ENCODE measurements at places on chromosomes 2 and 18. TPM values are rescaled to one million over a fixed set of nuclear protein-coding genes. Genes with fewer than 3 reads are reported as not detected.

DNA sequence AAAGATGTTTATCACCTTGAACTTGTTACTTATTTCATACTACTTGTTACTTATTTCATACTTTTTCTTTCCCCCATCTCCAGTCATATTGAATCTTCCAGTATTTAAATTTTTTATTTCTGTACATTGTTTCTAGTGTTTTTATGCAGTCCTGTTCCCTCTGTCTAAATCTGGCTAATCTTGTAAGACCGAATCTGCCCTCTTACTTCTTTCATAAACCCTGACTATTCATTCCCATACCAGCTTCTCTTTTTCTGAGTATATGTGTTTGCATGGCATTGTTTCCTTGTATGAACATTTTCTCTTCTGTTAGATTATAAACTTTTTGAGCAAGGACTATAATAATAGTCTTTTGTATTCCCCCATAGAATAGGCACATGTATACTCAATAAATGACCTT lies 131.7 kb downstream of the TAF4B start:
- H3K4me1 ChIP-seq: no peaks in the 10 kb centered on the region
- H3K27me3 ChIP-seq: no peaks in the 10 kb centered on the region
- no peak for DNase-seq

DNA sequence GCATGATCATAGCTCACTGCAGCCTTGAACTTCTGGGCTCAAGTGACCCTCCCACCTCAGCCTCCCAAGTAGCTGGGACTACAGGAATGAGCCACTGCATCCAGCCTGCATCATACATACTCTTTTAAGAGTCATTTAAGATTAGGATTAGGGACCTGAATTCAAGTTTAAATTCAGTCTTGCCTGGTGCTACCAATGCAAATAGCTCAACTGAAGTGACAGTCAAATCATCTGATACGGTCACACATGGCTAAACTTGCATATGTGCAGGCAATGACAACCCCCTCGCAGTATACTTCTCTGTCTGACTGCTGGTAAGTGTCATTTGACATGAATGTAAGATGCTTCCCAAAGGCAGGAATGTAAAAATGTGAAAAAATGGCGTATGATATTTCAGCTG lies 31.8 kb upstream of the TMEM131 start:
- no peaks in the 10 kb centered on the region for H3K4me1 ChIP-seq
- no peak for DNase-seq
- no peaks in the 10 kb centered on the region for H3K27me3 ChIP-seq
- H3K4me3 ChIP-seq: no peak overlapping the region
- no peak overlapping the region for H3K27ac ChIP-seq

DNA sequence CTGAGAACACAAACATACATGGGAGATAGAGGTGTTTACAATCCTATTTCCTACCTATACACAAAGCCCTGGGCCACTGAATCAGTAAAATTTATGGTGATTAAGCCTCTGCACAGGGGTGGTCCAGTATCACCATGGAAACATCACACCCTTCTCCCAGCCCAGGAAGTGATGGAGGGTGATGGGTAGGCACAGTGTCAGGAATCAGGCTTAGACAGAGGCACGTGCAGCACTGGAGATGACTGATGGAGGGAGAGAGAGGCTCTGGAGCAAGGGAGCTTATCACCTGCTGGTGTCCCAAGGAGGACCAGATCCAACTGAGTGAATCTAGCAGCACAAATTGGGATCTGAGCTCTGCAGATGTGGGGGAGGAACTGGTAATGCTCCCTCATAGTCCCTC lies 117.2 kb downstream of the RPIA start:
- no peak overlapping the region for H3K4me3 ChIP-seq
- H3K4me1 ChIP-seq: no peaks in the 10 kb centered on the region
- no peaks in the 10 kb centered on the region for H3K27me3 ChIP-seq
- DNase-seq: no peak

- no peaks in the 10 kb centered on the region for H3K27me3 ChIP-seq
- H3K27ac ChIP-seq: peak overlapping the region; percentile 34
Measured at GRCh38 chr2:144099780-144100377, 420.0 kb downstream of the ZEB2 start.

GRCh38 chr2:24247592-24247991 lies 72.7 kb downstream of the FAM228A start:
- H3K27ac ChIP-seq: no peak overlapping the region
- H3K27me3 ChIP-seq: no peaks in the 10 kb centered on the region
- no peaks in the 10 kb centered on the region for H3K4me1 ChIP-seq

- H3K27ac ChIP-seq: no peak overlapping the region
- no peaks in the 10 kb centered on the region for H3K36me3 ChIP-seq
- no peaks in the 10 kb centered on the region for H3K27me3 ChIP-seq
Measured at GRCh38 chr2:237861875-237862527, 2.6 kb downstream of the RAMP1 start.

DNA sequence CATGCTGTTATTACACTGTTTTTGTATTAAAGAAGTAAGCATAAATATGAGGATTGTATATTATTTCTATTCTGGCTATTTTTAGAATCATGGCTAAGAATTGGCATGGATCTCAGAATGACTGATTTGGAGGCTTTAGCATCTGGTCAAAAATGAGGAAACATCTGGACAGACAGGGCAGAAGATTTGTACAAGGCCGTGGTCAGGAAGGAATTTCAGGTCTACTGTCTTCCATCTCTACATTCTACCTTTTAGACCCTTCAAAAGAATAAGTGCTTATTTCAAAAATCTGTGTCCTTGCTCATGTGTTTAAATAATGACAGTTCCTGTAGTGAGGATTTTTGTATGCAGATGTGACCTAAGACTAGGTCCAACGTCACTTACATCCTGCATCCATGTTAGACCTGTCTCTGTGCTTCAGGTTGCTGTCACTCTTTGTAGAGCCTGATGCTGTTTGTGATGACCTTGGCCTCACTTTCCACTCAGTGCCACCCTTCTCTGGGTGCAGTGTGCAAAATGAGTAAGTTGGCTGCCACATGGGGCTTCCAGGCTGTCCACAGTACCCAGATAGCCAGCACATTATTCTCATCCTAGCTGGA lies 54.7 kb upstream of the B3GNT2 start:
- no peaks in the 10 kb centered on the region for H3K27me3 ChIP-seq
- no peak for DNase-seq
- H3K4me1 ChIP-seq: no peaks in the 10 kb centered on the region
- no peak overlapping the region for H3K4me3 ChIP-seq
- no peaks in the 10 kb centered on the region for H3K36me3 ChIP-seq

GRCh38 chr2:38945911-38946310 lies 56.2 kb downstream of the ARHGEF33 start:
- H3K36me3 ChIP-seq: no peaks in the 10 kb centered on the region
- no peak overlapping the region for H3K4me3 ChIP-seq
- no peak for DNase-seq
- H3K27me3 ChIP-seq: no peaks in the 10 kb centered on the region
- peaks cover 4% of the 10 kb centered on the region for H3K4me1 ChIP-seq

- DNase-seq: no peak
- no peak overlapping the region for H3K27ac ChIP-seq
- no peaks in the 10 kb centered on the region for H3K4me1 ChIP-seq
- H3K27me3 ChIP-seq: no peaks in the 10 kb centered on the region
Measured at GRCh38 chr2:221044781-221045180, 527.3 kb downstream of the EPHA4 start.

DNA sequence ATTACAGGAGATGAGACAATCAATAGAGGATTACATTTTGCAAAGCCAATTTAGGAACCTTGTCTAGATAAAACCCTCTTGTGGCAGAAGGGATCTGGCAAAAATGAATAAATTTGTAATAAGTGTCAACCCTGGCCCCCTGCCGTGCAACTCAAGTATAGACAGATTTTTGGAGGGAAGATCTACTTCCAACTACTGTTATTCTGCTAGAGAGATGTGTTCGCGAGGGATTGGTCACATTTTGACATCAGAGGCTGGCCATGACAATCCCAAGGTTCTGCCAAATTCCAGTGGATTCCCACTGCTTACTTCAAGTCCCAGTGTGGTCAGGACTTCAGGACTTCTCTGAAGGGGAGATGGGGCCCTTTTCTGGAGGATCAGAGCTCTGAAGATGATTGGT lies 192.6 kb downstream of the SH3RF3 start:
- DNase-seq: no peak
- no peak overlapping the region for H3K4me3 ChIP-seq
- peak overlapping the region; percentile 83 for H3K27ac ChIP-seq
- H3K27me3 ChIP-seq: no peaks in the 10 kb centered on the region

GRCh38 chr2:152028182-152028862 lies 70.5 kb downstream of the CACNB4 start:
- H3K36me3 ChIP-seq: no peaks in the 10 kb centered on the region
- 0 out of 2 replicates have a peak, but pooled peaks cover 5% of the 10 kb centered on the region for H3K27me3 ChIP-seq
- H3K4me3 ChIP-seq: no peak overlapping the region
- H3K4me1 ChIP-seq: no peaks in the 10 kb centered on the region
- no peak overlapping the region for H3K27ac ChIP-seq

DNA sequence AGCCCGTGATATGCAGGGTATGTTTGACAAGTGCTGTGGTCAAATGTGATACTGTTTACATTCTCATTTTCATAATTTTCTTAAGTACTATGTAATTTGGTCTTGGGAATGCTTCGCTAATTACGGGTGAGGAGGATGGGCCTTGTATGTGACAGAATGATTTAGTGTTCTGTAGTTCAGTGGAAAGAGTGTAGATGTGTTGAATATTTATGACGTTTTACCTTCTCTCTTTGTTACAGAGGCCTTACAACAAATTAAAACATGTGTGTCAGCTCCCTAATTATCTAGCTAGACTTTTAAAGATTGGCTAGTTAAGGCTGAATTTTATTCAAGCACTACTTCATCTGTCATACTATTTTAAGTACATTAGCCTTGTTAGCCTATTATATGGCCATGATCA lies 10.6 kb upstream of the CHRNA1 start:
- H3K36me3 ChIP-seq: no peaks in the 10 kb centered on the region
- H3K4me1 ChIP-seq: peaks cover 41% of the 10 kb centered on the region
- H3K4me3 ChIP-seq: no peak overlapping the region
- H3K27me3 ChIP-seq: no peaks in the 10 kb centered on the region
- DNase-seq: no peak
- no peak overlapping the region for H3K27ac ChIP-seq

DNA sequence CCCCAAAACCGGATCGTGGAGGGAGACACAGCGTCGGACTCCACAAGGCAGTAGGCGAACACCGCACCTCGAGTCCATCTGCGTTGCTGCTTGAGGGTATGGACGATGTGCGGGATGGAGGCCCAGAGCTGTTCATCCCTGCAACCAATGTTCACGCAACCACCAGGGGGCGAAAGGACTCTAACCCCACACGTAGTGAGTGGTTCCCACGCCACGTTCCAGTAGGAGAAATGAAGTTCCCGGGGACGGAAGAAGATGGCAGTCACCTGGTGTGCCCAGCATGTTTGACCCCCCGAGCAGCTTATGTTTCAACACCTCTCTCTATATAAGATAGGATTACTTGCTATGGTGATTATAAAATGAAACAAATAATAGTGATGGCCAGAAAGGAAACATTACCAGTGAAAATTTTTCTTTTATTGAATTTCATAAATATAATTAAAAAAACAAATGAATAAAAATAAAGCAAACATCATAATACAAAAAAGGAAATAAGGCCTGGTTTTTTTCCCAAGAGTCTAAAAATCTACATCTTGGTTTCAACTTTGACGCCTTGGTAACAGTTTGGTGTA lies 184.3 kb downstream of the SH3BP4 start:
- H3K27ac ChIP-seq: no peak overlapping the region
- peak; percentile 85 for DNase-seq
- no peaks in the 10 kb centered on the region for H3K27me3 ChIP-seq
- no peaks in the 10 kb centered on the region for H3K36me3 ChIP-seq
- no peak overlapping the region for H3K4me3 ChIP-seq
- no peaks in the 10 kb centered on the region for H3K4me1 ChIP-seq

DNA sequence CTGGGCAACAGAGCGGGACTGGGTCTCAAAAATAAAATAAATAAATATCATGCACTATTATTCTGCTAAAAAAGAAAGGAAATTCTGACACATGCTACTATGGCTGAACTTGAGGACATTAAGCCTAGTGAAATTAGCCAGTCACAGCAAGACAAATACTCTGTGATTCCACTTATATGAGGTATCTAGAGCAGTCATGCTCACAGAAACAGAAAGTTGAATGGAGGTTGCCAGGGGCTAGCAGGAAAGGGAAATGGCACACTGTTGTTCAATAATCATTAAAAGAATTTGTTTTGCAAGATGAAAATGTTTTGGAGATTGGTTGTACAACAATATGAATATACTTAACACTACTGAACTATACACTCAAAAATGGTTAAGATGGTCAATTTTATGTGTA lies 60.8 kb downstream of the NCKAP1 start:
- H3K4me1 ChIP-seq: no peaks in the 10 kb centered on the region
- H3K27me3 ChIP-seq: no peaks in the 10 kb centered on the region
- no peak overlapping the region for H3K4me3 ChIP-seq
- DNase-seq: no peak
- peaks cover 70% of the 10 kb centered on the region for H3K36me3 ChIP-seq
- H3K27ac ChIP-seq: no peak overlapping the region

GRCh38 chr2:54480025-54480424 lies 23.9 kb downstream of the SPTBN1 start:
- no peak overlapping the region for H3K27ac ChIP-seq
- H3K27me3 ChIP-seq: no peaks in the 10 kb centered on the region
- no peak for DNase-seq
- H3K4me3 ChIP-seq: no peak overlapping the region
- H3K36me3 ChIP-seq: peaks cover 4% of the 10 kb centered on the region
- peaks cover 45% of the 10 kb centered on the region for H3K4me1 ChIP-seq

GRCh38 chr2:41722668-41723369 lies 325.0 kb upstream of the PKDCC start:
- no peaks in the 10 kb centered on the region for H3K36me3 ChIP-seq
- no peaks in the 10 kb centered on the region for H3K27me3 ChIP-seq
- H3K4me3 ChIP-seq: no peak overlapping the region
- peaks cover 20% of the 10 kb centered on the region for H3K4me1 ChIP-seq
- H3K27ac ChIP-seq: no peak overlapping the region

- H3K27ac ChIP-seq: no peak overlapping the region
- peaks cover 27% of the 10 kb centered on the region for H3K4me1 ChIP-seq
- H3K36me3 ChIP-seq: peaks cover 7% of the 10 kb centered on the region
Measured at GRCh38 chr2:234492717-234493485, 4.0 kb downstream of the ARL4C start.

DNA sequence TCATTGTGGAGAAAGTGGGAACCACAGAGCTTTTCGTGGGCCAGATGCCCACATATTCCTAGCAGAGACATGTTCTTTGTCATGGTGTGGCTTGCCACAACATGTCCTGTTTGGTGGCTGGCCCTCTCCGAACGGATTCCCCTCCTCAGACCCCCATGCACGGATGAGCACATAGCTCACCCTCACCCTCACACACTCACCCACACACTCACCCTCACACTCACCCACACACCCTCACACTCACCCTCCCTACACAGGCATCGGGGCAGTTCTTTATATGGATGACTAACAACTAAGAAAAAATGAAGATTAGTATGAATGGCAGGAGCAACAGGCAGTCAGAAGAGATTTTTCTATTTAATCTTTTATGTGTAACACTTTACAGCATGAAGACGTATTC lies 149.9 kb downstream of the ZNF236 start:
- H3K4me1 ChIP-seq: no peaks in the 10 kb centered on the region
- H3K27ac ChIP-seq: no peak overlapping the region
- no peak overlapping the region for H3K4me3 ChIP-seq
- H3K36me3 ChIP-seq: no peaks in the 10 kb centered on the region

- H3K27me3 ChIP-seq: no peaks in the 10 kb centered on the region
- H3K36me3 ChIP-seq: no peaks in the 10 kb centered on the region
- H3K27ac ChIP-seq: no peak overlapping the region
- H3K4me1 ChIP-seq: no peaks in the 10 kb centered on the region
Measured at GRCh38 chr2:155250800-155251199, 552.3 kb downstream of the KCNJ3 start.

SCYGR4 gene
- not detected for total RNA-seq

DES gene
- not detected for total RNA-seq

DSG1 gene
- total RNA-seq: not detected

NOSTRIN gene
- total RNA-seq: not detected

SPOPL gene
- 17.6 TPM for total RNA-seq

All from SJSA1 (cell line).